ENCODE measurements at places on chromosomes 7 and 10.

DNA sequence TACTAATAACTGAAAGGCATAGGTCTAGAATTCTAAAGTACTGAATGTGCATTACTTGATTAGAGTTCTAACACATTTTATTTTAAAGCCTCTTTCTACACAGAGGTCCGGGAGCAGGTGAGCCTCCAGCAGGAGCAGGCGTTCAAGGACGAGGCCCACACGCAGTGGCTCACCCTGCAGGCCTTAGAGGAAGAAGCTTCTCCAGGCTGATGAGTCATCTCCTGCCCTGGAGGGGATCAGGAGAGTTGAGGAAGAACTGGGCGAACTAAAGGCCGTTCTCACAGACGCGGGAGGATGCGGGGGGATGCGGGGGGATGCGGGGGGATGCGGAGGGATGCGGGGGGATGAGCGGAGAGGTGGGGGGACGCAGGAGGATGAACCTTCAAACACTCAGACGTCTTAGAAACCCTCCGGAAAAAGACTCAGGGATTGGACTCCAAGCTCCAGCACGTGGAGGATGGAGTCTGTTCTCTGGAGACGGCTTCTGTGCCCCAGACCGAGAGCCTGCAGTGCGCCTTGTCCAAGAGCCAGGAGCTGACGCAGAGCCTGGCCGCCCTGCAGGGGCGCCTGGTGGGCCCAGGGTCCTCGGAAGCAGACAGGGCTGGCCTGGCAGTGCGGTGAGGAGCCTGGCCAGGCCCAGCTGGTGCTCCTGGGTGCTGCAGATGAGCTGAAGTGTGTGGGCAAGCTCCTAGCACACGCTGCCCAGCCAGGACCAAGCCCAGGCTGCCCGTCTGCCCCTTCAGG, 433.7 kb upstream of the TPK1 start:
- DNase-seq, result no peak

DNA sequence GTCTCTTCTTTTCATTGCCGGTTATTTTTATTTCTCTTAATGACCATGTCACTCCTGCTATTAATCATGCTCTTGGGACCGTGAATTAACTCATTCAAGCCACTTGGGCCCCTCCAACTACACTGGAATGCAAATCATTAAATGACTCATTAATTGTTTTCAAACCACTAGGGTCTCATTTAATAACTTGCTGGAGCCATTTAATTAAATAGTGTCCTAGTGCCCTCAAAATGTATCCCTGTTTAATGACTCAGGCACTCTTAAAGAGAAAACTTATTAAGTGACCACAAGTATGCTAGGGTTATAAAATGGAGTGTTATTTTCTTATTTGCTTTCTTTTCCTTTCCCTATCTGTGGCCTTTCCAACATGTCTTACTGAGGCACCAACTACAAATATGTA, 73.0 kb downstream of the PLXDC2 start:
- no peak for DNase-seq

GRCh38 chr10:122990278-122990677, 10.1 kb downstream of the PSTK start:
- no peak for DNase-seq

GRCh38 chr7:107530751-107531150, 33.0 kb downstream of the COG5 start:
- no peak for DNase-seq

DNA sequence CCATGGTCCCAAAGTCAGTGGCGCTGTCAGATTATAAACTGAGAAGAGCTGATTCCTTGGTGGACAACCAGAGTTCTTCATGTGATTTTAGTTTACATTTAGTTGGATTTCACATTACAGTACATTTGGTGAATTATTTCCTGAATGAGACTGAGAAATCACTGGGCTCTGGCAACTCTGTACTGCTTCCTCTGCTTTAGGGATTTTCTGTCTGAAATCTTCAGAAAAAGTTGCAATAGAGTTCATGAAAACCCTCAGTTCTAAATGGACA, 242.6 kb downstream of the BICC1 start:
- DNase-seq, result no peak

DNA sequence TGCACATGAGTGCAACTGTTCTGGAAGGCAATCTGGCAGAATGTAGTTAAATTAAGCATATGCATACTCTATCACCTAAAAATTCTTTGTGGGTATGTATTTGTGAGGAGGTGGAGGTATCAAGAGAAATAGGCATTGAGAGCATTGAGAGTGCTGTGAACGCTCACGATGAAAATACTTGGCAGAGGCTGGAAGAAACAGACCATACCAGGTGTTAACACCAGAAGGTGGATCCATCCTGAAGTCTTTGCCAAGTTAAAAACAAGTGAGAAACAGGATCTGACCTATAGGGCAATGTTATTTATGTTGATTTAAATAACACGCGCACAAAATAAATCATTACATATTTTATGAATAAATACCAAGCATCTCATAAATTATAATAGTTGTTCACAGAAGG, 311.6 kb downstream of the PCLO start:
- DNase-seq, result no peak

- DNase-seq, result no peak
Observed at GRCh38 chr7:145464287-145464686, 628.4 kb upstream of the TPK1 start.

DNA sequence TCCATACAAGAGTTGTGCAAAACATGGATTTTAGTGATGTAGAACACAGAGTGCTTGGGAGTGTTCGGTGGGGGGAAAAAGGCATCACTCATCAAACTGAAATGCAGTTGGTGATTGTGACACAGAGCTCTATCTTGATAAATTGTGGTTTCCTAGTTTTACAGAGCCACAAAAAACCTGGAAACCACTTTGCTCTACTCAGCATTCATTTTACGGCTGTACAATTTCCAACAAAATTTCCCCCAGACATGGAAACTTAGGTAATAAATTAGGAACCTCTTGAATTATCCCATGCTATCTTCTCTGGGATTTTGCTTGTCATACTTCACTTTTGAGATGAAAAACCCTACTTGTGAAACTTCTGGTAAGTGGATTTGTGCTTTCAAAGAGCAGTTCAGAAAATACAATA, 614.9 kb upstream of the FZD8 start:
- no peak for DNase-seq

DNA sequence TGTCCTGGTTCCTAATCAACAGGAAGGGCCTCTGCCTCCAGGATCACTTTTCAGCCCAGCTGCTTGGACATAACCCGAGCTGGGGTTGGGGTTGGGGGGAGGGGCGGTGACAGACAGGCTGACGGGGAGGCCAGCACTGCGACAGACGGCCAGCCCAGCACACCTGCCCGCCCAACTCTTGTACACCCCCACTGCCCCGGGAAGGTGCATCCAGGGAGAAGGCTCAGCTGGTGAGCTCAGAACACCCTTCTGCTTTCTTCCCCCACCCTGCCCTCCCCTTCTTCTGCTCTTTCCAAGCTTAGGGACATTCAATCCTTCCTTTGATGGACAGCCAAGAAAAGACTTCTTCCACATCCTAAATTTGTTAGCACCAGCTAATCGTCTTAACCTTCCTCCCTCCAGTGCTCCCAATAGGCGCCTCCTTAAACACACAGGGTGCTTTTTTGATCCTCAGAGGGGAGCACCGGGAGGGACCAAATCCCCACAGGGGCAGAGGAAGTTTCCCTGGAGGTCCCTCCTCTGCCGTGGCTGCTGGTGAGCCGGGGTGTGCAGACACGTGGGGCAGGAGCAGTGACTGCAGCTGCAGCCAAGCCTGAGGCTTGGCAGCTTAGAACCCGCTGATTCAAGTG, 44.7 kb downstream of the COL13A1 start:
- DNase-seq, result no peak

GRCh38 chr10:113712755-113713639, 33.3 kb downstream of the CASP7 start:
- DNase-seq, result no peak

DNA sequence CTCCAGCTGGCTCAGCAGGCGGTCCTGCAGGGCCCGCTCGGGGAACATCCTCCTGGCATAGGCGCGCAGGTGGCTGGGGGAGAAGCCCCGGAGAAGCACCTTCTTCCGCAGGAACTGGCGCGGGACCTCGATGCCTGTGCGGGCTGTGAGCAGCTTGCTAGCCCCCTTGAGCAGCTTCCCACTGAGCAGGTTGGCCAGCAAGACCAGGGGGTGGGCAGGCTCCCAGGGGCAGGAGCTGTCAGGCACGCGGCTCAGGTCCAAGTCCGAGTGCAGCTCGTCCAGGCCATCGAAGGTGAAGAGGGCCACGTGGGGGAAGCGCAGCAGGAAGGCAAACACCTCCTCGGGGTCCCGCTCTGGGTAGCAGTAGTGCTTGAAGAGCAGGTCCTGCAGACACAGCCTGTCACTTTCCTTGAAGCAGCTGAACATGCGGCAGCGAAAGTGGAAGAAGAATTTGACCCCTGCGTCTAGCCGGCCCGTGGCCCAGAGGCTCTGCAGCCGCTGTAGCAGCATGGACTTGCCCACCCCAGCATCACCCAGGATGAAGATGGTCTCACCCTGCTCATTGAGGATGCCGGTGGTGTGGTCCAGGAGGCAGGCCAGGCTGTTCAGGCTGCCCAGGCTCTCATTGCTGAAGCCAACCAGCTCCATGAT, 26.2 kb downstream of the NOD1 start:
- no peak for DNase-seq

DNA sequence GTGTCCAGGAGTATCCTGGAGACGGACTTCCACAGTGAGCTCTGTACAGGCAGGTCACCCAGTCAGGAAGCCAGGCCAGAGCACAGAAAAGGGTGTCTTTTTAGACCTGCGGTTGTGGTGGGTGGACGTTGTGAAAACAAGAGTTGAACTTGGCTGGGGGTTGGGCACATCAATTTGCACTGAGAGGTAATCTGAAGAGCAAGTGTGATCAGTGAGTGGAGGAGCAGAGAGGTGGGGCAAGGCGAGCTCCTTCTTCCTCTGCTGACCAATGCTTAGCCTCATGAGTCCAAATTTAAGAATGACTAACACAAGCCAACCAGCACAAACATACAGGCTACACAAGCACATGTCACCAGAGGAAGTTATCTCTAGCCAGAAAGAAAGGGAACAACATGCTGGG, 310.8 kb downstream of the TCERG1L start:
- no peak for DNase-seq

DNA sequence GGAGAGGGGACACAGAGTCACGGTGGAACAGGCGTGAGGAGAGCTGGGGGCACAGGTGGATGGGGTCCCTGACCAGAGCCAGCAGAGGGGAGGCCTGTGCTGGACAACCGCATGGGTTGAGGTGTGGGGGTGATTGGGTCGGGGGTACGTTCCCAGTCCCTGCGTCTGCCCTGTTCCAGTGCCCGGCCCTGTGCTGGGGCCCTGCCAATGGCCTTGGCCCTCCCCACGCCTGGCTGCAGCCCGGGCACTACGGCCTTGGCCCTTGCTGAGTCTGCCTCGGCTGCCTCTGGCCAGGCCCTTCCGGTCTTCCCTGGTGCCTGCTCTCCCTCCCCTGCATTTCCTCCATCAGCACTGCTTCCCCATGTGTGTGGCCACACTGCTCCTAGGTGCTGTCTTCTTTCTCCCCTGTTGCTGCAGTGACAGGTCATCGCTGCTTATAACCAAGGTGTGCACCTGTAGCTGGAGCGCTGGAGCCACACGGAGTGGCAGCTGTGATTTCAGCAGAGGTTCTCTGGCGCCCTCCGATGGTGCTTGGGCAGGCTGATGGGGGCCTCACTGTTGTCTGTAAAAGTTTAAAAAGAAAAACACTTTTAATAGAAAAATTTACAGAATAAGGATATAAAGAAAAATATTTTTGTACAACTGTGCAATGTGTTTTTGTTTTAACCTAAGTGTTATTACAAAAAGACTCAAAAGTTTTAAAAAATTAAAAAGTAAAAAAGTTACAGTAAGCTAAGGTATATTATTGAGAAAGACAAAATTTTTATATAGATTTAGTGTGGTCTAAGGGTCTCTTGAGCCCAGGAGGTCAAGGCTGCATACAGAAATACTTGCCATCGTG, 45.2 kb upstream of the BHLHA15 start:
- DNase-seq, result no peak

GRCh38 chr10:75929630-75930161, 498.3 kb downstream of the LRMDA start:
- no peak for DNase-seq

DNA sequence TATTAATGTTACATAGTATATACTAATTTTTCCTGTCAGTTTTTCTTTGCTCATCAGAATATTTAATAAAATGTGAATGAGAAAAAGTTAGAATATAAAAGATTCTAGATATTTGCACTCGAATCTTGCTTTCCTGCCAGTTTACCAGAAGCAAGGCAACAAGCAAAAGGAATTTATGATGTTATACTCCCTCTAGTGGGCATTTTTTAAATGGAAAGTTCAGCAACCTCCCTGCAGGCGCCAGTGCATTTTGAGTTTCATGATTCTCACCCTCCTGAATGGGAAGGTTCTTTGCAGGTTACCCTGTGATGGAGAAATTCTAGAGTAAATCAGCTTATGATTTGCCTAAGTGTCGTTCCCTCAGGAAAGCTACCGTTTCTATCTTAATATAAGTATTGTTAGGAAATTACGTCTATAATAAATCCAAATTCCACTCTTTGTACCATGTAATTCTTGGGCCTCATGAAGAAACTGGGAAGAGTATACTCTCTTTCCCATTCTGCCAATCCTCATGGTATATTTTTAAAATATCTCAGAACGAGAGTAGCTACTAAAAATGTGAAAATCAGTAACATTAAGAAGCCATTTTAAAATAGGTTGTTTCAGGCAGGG, 350.0 kb downstream of the CRPPA start:
- DNase-seq, result no peak

GRCh38 chr10:15120523-15120922, 23.4 kb downstream of the RPP38 start:
- DNase-seq, result no peak

GRCh38 chr7:25832456-25832855, 319.5 kb upstream of the NFE2L3 start:
- no peak for DNase-seq

DNA sequence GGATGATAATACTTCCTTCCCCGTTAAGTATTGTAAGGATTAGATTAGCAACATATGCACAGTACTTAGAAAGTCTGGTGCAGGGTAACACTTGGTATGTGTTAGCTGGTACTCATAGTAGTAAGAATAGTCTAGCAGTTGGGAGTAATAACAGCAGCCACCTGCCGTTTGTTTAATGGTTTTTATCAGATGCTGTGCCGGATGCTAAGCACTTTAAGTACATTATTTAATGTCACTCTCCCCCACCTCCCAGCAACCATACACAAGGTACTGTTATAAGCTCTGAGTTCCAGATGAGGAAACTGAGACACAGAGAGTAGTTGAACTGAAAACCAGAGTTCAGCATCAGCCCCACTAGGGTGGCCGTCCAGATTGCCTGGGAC, 60.1 kb downstream of the ZMIZ1 start:
- no peak for DNase-seq

GRCh38 chr7:133550145-133550544, 297.3 kb downstream of the EXOC4 start:
- DNase-seq, result no peak

- no peak for DNase-seq
Observed at GRCh38 chr7:134992626-134993179, 6.4 kb downstream of the AGBL3 start.
